Right atrium auricular region (tissue), 2 donors: ENCODE measurements at places on chromosomes 4 and X. TPM values are rescaled to one million over a fixed set of nuclear protein-coding genes. Genes with fewer than 3 reads are reported as not detected.

PHOX2B gene
- not detected for total RNA-seq

GAR1 gene
- total RNA-seq = 6.2 TPM

ACE2 gene
- total RNA-seq = 26.1 TPM

LCORL gene
- total RNA-seq = 8.8 TPM

AFP gene
- not detected for total RNA-seq

UGT2A1 gene
- total RNA-seq = not detected

DNA sequence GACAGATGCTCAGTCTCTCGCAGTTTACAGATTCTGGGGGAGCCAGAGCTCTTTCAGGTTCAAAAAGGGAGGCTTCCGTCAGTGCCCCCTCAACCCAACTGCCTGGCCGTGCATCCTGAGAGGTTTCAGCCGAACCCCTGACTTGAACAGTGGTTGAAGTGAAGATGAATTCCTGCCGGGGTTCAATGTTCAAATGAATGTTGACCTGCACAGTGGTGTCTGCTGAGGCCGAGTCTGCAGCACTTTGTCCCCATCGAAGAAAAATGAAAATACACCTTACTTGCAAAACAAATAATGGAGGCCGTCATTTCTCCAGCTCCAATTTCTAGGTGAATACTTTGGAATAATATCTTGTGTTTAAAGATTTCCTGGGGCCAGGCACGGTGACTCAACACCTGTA is 33.7 kb downstream of the GYG2 start:
- no peak overlapping the region for H3K27ac ChIP-seq
- no peaks in the 10 kb centered on the region for H3K36me3 ChIP-seq
- no peaks in the 10 kb centered on the region for H3K4me1 ChIP-seq
- H3K4me3 ChIP-seq = no peak overlapping the region

DNA sequence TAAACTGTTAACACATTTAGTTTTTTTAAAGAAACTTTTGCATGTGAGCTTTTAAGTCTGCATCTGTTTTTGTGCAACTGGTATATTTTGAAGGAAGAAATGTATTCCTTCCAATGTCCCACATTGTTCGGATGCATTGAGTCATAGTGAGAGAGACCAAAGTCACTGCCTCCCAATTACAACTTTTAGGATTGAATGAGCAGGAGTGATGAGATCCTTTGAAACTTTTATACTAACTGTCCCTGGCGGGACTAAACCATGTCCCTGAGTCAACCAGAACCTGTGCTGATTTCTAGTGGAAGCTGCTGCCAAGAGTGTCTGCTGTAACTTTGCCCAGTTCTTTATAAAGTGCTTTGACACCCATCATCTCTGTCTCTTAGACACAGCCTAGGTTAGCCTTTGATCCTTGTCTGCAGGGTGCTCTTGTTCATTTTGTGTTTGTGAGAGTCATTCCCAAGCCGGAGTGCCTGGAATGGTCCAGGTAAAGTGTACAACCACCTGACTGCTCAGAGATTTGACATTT is 122.7 kb downstream of the ZNF518B start:
- no peaks in the 10 kb centered on the region for H3K4me1 ChIP-seq
- H3K27ac ChIP-seq = no peak overlapping the region
- DNase-seq = no peak
- H3K4me3 ChIP-seq = no peak overlapping the region
- H3K27me3 ChIP-seq = no peaks in the 10 kb centered on the region

DNA sequence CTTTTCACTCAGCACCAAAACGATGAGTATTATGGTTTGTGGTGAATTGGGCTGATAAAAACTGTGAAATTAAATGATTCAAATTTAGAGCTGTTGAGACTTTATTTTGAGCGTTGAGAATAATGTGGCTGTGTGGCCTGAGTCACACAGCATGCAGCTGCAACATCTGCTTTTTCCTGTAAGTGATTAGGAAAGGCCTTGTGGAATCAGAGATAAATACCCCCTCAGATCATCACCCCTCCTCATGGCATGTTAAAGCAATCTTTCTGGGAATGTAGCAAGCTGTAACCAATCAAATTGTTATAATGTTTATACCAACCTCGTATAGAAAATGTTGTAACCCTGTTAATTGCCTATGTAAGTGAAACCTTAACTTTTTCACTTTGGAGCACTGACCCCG is 90.0 kb upstream of the GRPR start:
- H3K36me3 ChIP-seq = no peaks in the 10 kb centered on the region
- no peak for DNase-seq
- no peaks in the 10 kb centered on the region for H3K27me3 ChIP-seq
- H3K4me1 ChIP-seq = no peaks in the 10 kb centered on the region

GRCh38 chr4:52943677-52944076 is 81.6 kb downstream of the RASL11B start:
- H3K4me3 ChIP-seq = no peak overlapping the region
- no peaks in the 10 kb centered on the region for H3K27me3 ChIP-seq
- no peaks in the 10 kb centered on the region for H3K4me1 ChIP-seq
- no peak for DNase-seq

DNA sequence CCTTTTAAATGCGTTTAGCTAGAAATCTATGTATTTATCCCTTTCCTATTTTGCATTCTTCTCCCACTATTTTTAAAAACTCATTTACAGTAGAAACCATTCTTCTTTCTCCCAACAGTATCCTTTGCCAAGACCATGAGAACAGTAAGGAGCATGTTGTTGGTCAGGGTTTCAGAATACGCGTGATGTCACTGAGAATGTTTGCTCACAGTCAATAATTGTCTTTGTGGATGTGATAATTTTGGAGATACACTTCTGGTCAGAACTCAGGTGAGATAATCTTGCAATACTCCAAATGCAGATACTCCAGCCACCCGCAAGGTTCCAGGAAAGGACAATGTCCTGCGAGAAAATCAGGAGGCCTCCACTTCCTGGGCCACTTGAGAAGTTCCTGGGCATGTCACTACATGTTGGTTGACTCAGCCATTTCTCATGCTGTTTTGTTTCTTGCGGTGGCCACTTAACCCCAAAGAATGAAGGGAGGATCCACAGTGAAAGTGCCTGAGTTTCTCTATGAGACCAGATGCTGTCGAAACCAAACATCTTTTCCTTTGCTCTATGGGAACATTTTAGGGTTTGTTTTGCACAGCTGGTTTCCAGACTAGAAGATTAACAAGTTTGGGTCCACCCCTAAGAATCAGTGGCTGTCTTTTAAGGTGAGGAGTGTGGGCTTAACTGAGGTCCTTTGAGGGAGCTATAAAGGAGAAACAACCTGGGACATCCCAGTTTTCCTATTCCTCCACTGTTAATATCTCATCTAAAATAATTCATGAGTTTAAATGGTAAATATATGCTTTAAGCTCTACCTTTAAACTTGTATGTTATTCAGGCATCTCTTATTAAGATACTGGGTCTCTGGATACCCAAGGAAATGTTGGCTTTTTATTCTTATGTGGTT is 116.0 kb downstream of the SOWAHB start:
- no peak overlapping the region for H3K4me3 ChIP-seq
- H3K27ac ChIP-seq = no peak overlapping the region
- H3K27me3 ChIP-seq = no peaks in the 10 kb centered on the region
- H3K4me1 ChIP-seq = no peaks in the 10 kb centered on the region
- no peak for DNase-seq
- peaks cover 16% of the 10 kb centered on the region for H3K36me3 ChIP-seq

- H3K27me3 ChIP-seq = no peaks in the 10 kb centered on the region
- no peak overlapping the region for H3K27ac ChIP-seq
- no peaks in the 10 kb centered on the region for H3K4me1 ChIP-seq
- no peaks in the 10 kb centered on the region for H3K36me3 ChIP-seq
- no peak overlapping the region for H3K4me3 ChIP-seq
Measured at GRCh38 chrX:38878641-38879340, 77.5 kb downstream of the MID1IP1 start.

GRCh38 chrX:37955273-37955672 is 51.1 kb upstream of the SYTL5 start:
- no peak for DNase-seq
- H3K36me3 ChIP-seq = no peaks in the 10 kb centered on the region
- no peak overlapping the region for H3K27ac ChIP-seq
- no peak overlapping the region for H3K4me3 ChIP-seq
- no peaks in the 10 kb centered on the region for H3K27me3 ChIP-seq
- H3K4me1 ChIP-seq = no peaks in the 10 kb centered on the region

- no peak for DNase-seq
- H3K4me1 ChIP-seq = no peaks in the 10 kb centered on the region
- H3K27ac ChIP-seq = no peak overlapping the region
Measured at GRCh38 chr4:134215620-134216344, 14.2 kb upstream of the PABPC4L start.

GRCh38 chrX:16305187-16305586 is 137.9 kb downstream of the MAGEB17 start:
- H3K36me3 ChIP-seq = no peaks in the 10 kb centered on the region
- DNase-seq = no peak
- H3K4me3 ChIP-seq = no peak overlapping the region
- H3K27me3 ChIP-seq = no peaks in the 10 kb centered on the region
- no peak overlapping the region for H3K27ac ChIP-seq

DNA sequence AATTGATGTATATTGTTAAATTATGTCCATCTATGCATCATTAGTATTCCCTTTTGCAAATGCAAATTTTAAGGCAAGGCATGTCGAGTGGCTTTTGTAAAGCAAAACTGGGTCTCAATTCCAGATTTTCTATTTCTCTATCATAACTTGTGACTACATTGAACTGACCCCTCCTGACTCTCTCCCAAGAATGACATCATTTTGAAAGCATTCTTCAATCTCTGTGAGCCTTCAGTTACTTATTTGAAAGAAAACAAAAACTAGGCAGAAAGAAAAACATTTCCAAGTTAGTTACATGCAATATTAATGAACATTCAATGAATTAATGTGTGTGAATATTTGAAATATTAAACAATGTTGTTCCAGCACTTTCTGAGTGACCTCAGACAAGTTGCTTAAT is 314.3 kb upstream of the CLNK start:
- no peak overlapping the region for H3K27ac ChIP-seq
- H3K4me1 ChIP-seq = no peaks in the 10 kb centered on the region
- DNase-seq = no peak

DNA sequence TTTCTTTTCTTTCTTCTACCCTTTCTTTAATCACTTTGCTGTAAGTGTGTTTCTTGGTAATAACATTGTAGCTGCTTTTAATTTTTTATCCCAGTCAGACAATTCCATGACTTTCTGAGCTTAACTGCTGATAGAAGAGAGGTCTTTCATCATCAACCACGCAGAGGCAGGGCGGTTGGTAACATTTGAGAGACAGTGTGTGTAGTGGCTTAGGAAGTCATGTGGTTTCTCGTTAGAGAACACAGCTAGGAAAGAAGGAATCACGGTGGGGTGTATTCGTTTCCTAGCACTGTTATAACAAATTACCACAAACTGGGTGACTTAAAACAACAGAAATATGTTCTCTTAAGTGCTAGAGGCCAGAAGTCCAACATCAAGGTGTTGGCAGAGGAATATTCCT is 11.5 kb downstream of the PRPS2 start:
- no peaks in the 10 kb centered on the region for H3K27me3 ChIP-seq
- H3K4me1 ChIP-seq = no peaks in the 10 kb centered on the region
- no peak overlapping the region for H3K27ac ChIP-seq
- no peak for DNase-seq
- H3K4me3 ChIP-seq = no peak overlapping the region

GRCh38 chr4:2085496-2085901 is 26.4 kb downstream of the NAT8L start:
- no peak overlapping the region for H3K4me3 ChIP-seq
- H3K27me3 ChIP-seq = no peaks in the 10 kb centered on the region
- DNase-seq = peak; percentile 23
- no peak overlapping the region for H3K27ac ChIP-seq
- no peaks in the 10 kb centered on the region for H3K36me3 ChIP-seq
- no peaks in the 10 kb centered on the region for H3K4me1 ChIP-seq
